SK-N-MC (cell line): ENCODE measurements at places on chromosomes 1 and 21.

GRCh38 chr1:26121854-26122773, 10.5 kb downstream of the PDIK1L start:
- DNase-seq = no peak

DNA sequence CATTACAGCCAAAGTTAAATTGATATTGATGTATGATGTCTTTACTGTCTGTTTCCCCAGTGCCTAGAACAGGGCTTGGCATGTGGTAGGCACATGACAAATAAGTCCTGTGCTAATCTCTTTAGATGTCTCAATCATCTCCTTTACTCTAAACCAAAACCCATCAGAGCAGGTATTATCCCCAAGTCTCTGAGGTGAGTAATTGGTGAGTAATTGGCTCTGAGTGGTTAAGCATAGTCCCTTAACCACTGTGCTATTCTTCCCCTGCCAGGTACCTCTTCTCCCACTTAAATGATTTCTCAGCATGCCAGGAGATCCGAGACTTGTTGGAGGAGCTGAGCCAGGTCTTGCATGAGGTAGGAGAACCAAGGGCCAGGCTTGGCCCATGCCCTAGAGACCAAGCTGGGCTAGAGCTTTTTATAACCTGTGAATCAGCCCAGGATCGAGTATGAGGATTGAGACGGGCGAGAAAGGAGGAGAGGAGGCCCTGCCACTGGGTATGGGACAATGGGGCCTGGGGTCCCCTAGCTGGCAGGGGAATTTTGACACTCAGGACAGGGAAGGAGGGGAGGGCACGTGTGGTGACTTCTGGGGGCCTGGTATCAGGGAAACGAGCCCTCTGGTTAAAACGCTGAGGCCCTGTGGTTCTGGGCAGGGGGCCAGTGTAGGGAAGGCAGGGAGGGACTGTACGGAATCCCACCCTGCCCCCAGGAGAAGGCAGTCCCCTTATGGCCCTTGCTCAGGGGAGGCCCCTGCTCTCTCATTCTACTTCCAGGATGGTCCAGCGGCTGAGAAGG, 4.5 kb downstream of the CNKSR1 start:
- DNase-seq = no peak

GRCh38 chr1:231183639-231184590, 22.1 kb downstream of the TRIM67 start:
- no peak for DNase-seq

- DNase-seq = no peak
Measured at GRCh38 chr1:185811073-185811709, 77.0 kb downstream of the HMCN1 start.

DNA sequence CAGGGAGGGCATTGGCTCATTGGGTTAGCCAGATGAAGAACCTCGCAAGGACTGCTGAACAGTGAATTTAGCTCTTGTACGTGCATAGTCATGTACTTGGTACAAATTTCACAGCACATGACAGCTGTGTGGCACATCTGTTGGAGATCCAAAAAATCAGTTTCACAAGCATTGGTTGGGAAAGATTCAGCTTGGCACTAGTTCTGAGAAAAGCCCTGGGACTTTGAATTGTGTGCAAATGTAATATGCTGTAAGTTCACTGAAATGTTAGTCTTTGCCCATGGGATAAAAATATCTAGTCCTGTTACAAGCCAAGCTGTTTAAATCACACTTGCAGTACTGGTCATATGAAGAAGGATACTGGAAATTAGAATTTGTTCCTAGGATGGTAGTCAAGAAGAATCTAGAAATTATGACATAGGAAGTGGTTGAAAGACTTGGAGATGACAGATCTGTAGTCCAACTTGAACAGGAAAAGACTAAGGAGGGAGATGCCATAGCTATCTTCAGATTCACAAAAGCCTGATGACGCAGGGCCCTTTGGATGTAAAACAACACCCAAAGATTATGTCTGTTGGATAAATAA, 19.2 kb downstream of the LAMC2 start:
- DNase-seq = no peak

- no peak for DNase-seq
Measured at GRCh38 chr1:209791920-209792319, 7.6 kb upstream of the C1orf74 start.
